Stimulated activated CD4-positive, alpha-beta T cell treated with anti-CD3 and anti-CD28 coated beads, Interleukin-12 subunit alpha, Interleukin-12 subunit beta, amount 100 ng/mL, for 24 hours (primary cell): ENCODE measurements at places on chromosomes 3 and 15.

DNA sequence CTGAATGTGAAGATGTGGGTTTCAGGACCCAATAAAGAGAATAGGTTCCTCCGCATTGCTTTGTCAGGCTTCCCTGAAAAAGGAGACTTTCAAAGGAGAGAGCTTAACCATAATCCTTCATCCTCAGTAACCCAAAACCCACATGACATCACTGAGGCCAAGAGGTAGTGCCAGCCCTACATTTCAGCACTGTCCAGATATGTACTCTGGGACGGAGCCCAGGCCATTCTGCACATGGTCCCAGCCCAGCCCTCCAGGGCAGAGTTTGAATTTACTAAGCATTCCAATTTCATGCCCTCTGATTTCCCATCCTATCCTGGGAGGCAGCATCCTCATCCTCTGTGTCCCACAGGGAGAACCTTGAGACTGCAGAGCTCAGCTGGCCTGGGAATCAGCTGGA lies 210.5 kb downstream of the GABRB3 start:
- DNase-seq, result no peak

GRCh38 chr3:129768728-129769127 lies 124.8 kb downstream of the TMCC1 start:
- no peak for DNase-seq

DNA sequence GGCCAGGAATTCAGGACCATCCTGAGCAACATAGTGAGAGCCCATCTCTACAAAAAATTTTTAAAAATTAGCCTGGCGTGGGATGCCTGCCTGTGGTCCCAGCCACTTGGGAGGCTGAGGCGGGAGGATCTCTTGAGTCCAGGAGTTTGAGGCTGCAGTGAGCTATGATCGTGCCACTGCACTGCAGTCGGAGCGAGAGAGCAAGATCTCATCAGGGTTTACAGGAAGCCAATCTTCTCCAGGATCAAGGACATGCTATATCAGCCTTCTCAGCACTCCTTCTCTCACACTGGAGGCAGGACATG lies 451 bp upstream of the STOML1 start:
- DNase-seq, result no peak

DNA sequence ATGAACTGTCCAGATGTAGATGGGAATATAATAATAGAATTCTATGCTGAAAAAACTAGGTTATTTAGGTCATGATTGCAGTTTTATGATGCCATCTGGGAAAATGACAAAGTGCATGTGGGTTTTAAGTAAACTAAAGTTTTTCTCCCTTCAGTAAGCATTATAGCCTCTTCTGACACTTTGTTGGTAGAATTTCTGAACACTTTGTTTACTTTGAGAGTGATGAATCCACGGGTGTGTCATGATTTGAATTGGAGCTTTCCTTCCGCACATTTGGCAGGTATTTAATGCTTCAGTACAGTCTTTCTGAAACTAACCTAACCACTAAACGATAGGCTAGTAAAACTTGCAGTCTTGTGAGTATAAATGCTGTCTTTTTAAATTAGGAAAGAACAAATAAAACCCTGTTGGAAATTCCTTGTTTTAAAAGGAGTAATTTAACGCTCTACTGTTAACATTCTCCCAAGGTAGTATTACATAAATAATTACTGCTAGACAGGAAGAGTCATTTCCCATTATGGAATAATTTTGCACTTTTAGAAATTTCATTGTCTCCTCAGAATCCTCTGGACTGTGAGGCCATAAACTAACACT lies 7.0 kb downstream of the FILIP1L start:
- DNase-seq, result no peak

- no peak for DNase-seq
Observed at GRCh38 chr3:133210656-133211055, 172.5 kb downstream of the TMEM108 start.

GRCh38 chr3:108092501-108092900 lies 1.7 kb upstream of the CD47 start:
- no peak for DNase-seq

DNA sequence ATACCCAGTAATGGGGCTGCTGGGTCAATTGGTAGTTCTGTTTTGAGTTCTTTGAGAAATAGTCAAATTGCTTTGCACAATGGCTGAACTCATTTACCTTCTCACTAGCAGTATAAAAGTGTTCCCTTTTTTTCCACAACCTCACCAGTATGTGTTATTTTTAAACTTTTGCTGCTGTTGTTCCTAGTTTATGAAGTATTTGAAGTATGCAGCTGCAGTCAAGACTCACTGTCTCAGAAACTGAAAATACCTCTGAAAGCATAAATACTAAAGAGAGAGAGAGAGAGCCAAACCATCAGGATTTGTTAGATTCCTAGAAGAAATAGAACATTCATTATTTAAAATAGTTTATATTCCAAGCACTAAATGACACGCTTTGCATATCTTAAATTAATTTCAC lies 764.2 kb downstream of the NTRK3 start:
- DNase-seq, result no peak

GRCh38 chr3:53184701-53185100 lies 23.7 kb downstream of the PRKCD start:
- DNase-seq, result no peak

DNA sequence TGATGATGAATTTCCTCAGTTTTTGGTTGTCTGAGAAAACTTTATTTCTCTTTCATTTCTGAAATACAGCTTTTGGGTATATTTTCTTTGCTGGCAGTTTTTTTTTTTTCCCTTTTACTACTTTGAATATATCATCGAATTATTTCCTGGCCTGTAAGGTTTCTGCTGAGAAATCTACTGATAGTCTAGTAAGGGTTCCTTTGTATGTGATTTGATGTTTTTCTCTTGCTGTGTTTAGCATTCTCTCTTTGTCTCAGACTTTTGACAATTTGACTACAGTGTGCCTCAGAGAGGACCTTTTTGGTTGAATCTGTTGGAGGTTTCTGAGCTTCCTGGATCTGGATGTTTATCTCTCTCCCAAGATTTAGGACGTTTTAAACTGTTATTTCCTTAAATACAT lies 336.0 kb downstream of the CACNA2D3 start:
- no peak for DNase-seq

DNA sequence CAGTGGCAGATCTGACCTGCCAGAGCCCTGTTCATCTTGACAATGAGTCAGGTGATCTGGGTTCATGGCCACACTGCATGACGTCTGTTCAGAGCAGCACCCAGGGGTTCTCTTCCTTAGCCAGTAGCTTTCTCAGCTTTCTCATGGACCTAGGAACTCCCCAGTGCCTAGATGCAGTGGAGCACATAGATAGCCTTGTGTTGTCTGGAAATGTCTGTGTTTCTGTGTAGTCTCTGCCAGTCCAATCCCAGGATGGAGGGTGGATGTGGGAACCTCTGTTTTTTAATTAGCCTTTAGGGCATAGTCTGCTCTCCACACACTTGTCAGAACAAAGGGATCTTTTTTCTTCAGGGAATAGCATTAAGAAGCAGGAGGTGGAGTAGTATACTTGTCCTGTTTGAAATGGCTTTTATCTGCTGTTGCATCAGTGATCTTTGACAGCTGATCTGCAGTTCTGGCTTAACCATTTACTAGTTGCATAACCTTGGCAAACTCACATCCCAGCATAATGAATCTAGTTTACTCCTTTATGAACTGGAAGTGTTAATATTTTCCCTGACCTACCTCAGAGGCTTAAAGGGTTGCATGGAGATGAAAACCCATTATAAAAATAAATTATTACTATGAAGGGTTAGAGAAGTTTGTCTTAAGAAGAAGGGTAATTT lies 16.1 kb upstream of the CACNA1D start:
- DNase-seq, result no peak

DNA sequence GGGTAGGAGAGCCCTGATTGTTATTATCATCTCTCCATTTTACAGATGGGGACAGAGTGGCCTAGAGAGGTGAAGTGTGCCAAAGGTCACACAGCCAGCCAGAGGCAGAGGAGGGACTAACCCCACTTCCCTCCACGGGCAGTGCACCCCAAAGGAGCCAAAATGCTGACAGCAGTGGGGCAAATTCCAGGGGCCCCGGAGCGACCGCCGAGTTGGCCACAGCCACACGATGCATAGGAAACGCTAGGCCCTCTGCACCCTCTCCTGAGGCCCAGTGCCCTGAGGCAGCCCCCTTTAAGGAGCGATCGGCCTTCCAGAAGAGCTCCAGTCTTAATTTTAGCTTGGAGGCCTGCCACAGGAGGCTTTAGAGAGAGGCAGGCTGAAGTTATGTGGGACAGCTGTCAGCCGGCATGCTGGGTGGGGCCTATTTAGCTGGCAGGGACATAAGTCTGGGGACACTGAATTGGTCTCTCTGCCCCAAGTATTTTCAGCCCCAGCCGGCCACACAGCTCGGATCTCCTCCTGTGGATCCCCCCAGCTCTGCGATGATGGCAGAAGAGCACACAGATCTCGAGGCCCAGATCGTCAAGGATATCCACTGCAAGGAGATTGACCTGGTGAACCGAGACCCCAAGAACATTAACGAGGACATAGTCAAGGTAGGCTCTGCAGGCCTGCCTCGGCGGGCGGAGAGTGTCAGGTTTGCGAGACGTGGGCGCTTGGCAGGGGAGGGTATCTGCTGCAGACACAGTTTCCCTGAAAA lies at the start of gene CAV3:
Gene CAV3, plus strand, starts transcription at position 471 of the 763 bp plus-strand sequence. Its CDS starts 75 bp downstream, at position 546.
- DNase-seq, result no peak

- no peak for DNase-seq
Observed at GRCh38 chr15:68034081-68034480, 20.0 kb upstream of the PIAS1 start.

DNA sequence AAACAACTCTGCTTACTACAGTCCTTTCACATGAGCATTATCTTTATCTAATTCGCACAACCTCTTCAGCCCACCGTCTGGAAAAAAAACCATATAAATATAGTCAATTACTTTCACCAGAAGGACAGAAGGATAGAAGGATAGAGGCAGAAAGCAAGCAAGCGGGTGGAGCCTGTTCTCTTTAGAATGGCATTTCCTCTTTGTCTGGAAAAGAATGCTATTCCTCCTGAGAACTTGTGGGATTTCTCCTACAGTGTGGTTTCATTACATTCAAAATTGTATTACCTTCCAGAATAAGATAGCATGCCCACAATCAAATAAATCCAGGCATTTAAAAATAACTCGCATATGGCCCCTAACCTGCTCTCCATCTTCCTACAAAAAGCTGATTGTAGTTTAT lies 23.1 kb downstream of the SLC30A4 start:
- DNase-seq, result no peak

- no peak for DNase-seq
Observed at GRCh38 chr3:35641920-35642527, 2.7 kb downstream of the ARPP21 start.

DNA sequence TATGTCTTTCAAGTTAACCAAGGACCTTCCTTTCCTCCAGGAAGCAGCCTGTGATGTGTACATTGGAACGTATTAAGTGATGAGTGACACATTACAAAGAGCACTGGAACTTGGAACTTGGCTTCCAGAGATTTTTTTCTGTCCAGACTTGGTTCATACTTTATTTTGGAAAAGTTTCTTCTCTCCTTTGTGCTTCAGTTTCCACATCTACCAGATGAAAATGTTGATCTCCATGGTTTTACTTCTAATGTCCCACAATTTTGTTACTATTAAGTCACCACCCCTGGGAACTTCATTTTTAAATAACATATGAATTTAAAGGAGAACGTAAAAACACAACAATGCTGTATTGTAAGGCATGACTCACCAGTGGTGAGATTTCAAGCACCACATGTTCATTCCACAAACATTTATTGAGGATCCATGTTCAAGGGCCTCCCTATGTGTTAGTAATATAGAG lies 290.7 kb upstream of the LMCD1 start:
- no peak for DNase-seq

DNA sequence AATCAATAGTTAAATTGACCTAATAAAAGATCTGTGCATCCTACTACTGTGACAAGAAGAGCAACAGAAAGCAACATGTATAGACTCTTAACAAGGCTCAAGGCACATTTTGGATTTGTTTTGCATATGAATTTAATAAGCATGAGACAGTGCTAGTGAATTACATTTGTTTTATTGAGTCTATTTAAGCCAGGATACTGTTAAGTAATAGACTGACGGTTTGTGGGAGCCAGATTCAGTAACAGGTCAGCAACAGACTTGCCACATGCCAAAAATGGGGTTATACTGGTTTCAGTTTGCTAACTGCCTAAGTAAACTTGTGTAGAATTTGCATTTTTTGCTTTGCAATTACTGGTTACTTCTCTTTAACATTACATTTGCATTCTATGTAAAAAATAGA lies 54.0 kb downstream of the MBNL1 start:
- DNase-seq, result no peak

DNA sequence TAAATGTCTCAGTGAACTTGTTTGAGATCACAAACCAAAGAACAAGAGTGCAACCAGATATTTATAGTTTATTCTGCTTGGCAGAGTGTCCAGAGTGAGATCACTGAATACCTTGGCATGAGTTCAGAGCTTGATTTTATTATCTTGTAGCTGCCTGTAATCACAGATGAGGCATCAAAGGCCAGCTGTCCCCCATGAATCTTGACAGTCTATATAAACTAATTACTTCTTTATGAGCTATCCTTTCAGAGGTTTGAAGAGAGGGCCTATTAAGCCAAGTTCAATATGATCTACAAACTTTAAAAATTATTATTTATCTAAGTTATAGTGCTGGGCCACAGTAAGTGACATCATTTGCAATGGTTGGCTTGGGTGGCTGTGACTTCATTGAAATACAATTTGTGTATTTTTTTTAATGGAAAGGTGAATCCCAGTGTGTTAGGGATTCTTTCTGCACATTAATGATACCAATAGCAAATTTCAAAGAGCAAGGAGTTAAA lies 251.5 kb downstream of the CLSTN2 start:
- DNase-seq, result no peak

- DNase-seq, result no peak
Observed at GRCh38 chr3:22244761-22245521, 493.9 kb upstream of the ZNF385D start.
